Activated CD4-positive, alpha-beta T cell treated with anti-CD3 and anti-CD28 coated beads for 48 hours (primary cell): ENCODE measurements at places on chromosomes 12 and 14.

DNA sequence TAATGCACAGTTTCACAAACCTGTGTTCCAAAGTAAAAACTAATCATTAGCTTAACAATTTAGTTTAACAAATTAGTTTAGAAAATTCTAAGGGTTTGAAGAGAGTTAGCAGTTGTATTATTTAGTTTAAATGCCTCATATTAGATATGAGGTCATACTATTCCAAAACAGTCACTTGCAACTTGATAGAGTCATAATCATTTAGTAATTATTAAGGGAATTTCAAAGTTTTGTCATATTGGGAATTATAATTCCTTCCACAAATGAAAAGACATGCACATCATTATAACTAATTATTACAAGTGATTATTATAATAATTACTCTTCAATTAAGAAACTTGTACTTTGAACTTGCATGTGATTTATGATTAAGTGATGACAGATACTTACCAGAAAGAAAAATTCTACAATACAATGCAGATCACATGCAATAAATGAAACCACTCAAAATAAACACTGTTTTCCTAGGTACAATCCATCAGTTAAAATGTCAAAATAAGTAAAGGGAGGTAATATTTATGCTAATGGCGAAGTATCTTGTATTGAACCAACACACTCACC lies 66.1 kb downstream of the TMTC1 start:
- DNase-seq, result no peak

- no peak for DNase-seq
Measured at GRCh38 chr12:93230326-93230720, 147.4 kb upstream of the NUDT4 start.

GRCh38 chr12:128121424-128121823 lies 145.5 kb upstream of the TMEM132C start:
- DNase-seq, result no peak

DNA sequence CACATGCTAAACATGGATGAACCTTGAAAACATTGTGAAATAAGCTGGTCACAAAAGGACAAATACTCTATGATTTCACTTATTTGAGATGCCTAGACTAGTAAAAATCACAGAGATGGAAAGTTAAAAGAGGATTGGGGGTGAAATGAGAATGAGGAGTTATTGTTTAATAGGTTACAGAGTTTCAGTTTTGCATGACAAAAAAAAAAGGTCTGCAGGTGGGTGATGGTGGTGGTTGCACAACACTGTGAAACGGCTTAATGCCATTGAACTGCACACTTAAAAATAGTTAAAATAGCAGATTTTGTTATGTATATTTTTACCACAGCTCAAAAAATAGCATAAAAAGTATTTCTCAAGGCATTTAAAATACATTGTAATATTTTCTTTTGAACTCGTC lies 151.9 kb upstream of the NRXN3 start:
- DNase-seq, result no peak

- DNase-seq, result no peak
Measured at GRCh38 chr14:93709249-93709648, 79.0 kb downstream of the PRIMA1 start.

- DNase-seq, result no peak
Measured at GRCh38 chr14:53793790-53794505, 162.7 kb downstream of the BMP4 start.

DNA sequence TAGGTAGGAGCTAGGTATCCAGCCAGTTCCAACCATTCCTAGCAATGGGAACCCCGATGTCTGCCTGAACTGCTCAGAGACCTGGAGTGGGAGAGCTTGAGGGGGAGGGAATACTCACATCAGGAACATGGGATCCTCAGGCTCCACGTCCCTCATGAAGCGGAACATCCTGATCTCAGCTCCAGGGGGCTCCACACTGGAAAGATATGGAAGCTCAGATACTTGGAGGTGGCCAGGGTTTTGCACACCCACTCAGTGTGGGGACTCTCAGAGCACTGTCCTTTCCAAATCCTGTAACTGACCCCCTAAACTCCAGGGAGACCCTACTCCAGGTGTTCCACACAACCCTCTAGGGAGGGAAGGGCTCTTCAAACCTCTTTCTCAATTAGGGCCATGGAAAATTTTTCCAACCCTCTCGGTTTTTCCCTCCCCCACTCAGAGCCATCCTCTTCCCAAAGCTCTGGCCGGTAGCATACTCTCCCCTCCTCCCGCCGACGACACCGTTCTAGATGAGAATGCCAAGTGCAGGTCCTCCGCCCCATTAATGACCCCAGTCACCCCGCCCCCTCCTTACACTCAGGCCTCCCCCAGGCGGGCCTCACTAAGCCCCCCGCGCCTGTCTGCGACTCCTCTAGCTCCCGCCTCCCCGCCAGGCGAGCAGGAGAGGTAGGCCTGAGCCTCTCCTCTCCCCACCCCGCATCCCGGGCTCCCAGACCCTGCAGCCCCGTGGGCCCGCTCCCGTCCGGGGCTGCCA lies 597 bp downstream of the MLF2 start:
- DNase-seq, result peak; percentile 47

- no peak for DNase-seq
Measured at GRCh38 chr12:38157274-38157932, 159.2 kb upstream of the ALG10B start.

DNA sequence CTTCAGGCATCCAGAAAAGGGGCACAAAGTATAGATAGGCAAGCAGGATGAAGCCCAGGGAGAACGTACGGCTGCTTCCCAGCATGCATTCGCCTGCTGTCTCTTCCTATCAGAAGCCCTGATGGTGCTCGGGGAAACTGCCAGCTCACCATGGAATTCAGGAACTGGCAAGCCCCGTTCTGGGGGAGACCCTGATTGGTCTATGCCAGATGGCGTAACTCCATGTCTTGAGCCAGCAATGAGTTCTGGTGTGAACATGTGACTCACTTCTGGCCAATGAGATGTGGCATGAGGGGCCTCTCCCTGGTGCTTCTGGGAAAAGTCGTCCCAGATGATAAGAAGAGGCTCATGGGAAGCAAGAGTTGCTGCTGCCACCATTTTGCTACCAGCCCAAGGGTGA lies 270.8 kb downstream of the BCL11B start:
- DNase-seq, result no peak

DNA sequence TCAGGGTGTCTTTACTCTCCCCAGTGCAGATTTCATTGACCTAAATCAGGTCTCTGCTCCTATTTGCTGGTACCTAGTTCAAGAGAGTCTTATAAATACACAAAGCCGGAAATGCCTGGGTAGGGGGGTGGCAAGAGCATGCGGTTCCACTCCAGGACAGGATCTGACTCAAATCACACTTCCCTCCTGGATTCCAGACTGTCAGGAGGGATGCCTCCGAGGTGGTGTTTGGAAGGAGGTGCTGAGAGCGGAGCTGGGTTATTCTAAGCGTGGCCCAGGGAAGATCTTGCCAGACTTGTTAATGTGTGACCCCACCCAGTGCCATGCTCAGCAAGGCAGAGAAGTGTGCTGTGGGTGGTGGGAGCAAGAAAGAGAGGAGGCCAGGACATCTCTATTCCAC lies 49.8 kb downstream of the B4GALNT3 start:
- DNase-seq, result no peak

DNA sequence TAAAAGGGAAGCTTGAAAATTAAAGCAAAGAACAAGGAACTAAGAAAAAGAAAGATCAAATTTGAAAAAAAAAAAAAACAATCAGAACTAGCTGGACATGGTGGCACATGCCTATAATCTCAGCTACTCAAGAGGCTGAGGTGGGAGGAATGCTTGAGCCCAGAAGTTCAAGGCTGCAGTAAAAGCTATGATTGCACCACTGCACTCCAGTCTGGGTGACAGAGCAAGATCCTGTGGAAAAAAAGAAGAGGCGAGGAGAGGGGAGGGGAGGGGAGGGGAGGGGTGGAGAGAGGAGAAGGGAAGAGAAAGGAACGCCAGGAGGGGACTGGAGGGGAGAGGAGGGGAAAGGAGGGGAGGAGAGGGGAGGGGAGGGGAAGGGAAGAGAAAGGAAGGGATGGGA lies 43.0 kb downstream of the EEA1 start:
- no peak for DNase-seq

- no peak for DNase-seq
Measured at GRCh38 chr14:55536204-55536708, 43.8 kb upstream of the KTN1 start.

GRCh38 chr14:54420478-54421142 lies 20.6 kb downstream of the CNIH1 start:
- no peak for DNase-seq

GRCh38 chr14:21825149-21825743 lies 151.6 kb upstream of the OR4E1 start:
- DNase-seq, result peak; percentile 66

- DNase-seq, result no peak
Measured at GRCh38 chr14:90813442-90813841, 2.8 kb downstream of the TTC7B start.

GRCh38 chr14:50533806-50534205 lies 1.4 kb upstream of the MAP4K5 start:
- no peak for DNase-seq

GRCh38 chr14:104882325-104882973 lies 17.4 kb downstream of the CEP170B start:
- peak; percentile 52 for DNase-seq
